Activated CD4-positive, alpha-beta T cell treated with anti-CD3 and anti-CD28 coated beads, Interleukin-2, amount 50 U/mL, for 24 hours (primary cell): ENCODE measurements at places on chromosomes 2 and 18.

- DNase-seq, result no peak
Measured at GRCh38 chr18:3615374-3615985, 165.5 kb downstream of the TGIF1 start.

DNA sequence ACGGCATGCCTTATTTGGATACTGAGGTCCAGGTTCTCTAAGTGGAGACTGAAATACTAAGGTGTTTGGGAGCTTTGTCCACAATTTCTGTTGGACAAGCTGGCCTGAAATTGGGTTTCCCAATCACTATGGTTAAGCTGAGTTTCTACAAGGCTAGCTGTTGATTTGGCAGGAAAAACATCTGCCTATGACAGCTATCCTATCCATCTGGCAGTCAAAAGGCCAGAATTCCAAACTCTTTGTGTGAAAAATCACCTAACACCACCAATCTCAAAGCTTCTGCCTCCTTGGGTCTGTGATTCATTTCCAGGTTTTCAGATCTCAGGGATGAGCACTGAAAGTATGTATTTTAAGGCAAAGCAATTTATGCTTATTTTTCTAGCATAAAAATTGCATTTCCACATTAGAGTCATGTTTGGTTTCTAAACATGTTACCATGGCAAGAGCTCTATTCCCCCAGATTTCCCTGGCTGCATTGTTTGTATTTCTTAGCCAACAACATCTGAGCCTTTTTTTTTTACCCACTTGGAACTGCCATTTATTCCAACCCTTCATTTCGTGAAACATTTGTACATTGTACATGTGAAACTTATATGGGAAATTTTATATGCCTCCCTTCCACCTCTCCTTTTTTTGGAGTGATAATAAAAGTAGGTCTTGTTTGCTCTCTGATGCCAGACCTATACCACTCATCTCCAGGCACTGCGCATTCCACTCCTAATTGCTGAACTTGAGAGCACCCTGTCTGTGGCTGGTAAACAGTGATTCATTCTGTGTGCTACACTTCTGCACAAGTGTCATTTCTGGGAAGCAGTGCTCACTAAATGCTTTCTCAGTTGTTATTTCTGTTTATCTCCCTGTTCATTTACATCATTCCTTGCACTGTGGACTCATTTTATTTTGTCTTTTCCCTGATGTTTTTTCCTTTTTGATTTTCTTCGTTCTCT, 15.9 kb upstream of the CCDC85A start:
- no peak for DNase-seq

GRCh38 chr2:72033636-72034035, 114.0 kb downstream of the CYP26B1 start:
- DNase-seq, result no peak

DNA sequence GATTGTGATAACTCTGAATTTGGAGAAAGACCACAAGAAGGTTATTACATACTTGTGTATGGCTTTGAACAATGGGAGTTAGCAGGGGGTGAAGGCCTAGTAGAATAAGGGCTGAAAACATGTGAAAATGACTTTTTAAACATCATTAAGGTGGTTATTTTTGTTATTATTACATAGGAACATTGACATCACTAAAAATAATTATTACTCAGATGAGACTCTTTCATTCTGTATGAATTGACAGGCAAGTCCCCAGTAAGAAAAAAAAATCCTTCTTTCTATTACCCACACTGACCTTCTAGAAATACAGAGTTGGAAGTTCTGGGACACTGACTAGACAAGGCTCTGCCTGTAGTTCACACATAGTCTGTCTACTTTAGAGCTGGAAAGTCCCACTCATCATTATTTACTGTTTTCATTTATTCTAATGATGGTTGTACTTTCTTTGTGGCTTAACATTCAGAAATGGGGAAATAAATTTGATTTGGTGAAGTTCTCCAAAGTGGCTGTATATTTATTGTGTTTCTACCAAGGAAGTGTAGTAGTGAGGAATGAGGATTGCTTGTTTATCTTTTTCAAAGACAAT, 219.6 kb upstream of the EPAS1 start:
- no peak for DNase-seq

- DNase-seq, result no peak
Measured at GRCh38 chr2:173264603-173265366, 89.9 kb upstream of the CDCA7 start.

DNA sequence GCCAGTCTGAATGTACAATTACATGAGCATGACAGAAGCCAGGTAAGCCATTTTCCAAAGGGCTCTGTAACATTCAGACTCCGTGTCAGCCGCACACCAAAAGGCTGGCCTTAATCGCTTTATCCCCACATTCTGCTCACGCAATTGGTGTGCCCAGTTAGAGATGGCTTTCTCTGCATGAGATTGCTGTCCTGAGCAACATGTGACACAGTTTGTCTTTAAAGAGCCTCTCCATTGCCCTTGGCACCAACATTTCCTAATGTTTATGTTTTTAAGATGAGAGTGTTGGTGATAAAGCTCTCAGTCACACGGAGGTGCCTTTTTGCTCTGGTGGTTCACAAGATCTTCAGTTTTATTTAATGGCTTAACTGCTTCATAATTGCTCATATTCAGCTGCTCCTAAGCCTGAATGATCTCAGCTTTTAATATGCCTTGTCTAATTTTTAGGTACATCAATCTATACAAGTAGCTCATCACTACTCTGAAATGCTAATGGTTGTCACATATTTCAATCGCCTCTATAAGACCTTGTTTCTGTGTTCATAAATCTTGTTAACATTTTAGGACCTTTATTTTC, 164.8 kb upstream of the ACVR2A start:
- DNase-seq, result no peak

DNA sequence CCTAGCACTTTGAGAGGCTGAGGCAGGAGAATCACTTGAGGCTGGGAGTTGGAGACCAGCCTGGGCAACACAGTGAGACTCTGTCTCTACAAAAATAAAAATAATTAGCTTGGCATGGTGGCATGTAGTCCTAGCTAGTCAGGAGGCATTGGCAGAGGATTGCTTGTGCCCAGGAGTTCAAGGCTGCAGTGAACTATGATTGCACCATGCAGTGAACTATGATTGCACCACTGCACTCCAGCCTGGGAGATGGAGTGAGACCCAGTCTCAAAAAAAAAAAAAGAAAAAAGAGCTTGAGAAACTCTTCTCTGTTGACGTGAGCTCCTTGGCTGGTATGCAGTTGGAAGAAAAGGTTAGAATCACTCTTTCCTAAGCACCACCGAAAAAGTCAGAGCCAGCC, 125.1 kb upstream of the TNP1 start:
- DNase-seq, result no peak

- no peak for DNase-seq
Measured at GRCh38 chr2:196170213-196170605, 1.2 kb downstream of the STK17B start.

GRCh38 chr2:109124982-109125592, 3.9 kb upstream of the SH3RF3 start:
- no peak for DNase-seq

DNA sequence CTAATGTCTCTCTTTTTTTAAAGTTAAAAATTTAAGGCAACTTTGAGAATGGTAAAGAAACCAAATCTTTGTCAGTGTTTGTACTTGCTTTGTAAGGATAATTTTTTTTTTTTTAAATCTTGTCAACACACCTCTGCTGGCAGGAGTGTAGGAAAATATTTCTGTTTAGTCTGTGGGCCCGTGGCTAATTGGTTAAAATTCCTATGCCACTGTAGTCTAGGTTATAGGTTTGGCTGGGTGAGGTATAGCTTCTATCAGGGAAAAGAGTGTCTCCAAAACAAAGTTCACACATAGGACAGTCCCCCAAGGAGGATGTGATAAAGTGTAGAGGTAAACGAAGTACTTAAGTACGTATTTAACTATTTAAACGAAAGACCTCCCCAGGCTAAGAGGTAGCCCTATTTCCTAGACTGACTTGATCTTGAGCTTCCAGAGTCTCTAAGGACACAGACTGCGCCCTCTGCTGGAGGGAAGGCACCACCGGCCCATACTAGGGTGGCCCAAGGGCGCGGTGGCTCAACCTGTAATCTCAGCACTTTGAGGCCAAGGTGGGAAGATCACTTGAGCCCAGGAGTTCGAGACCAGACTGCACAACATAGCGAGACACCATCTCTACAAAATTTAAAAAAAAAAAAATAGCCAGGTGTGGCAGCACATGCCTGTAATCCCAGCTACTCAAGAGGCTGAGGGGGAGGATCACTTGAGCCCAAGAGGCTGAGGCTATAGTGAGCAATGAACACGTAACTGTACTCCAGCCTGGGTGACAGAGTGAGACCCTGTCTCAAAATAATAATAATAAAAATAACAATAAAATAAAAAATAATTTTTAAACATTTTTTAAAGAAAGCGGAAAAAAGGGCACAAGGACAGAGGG, 8.9 kb downstream of the TEX44 start:
- peak; percentile 56 for DNase-seq

- DNase-seq, result no peak
Measured at GRCh38 chr2:136356125-136357006, 238.4 kb upstream of the CXCR4 start.

- DNase-seq, result no peak
Measured at GRCh38 chr2:206031162-206031784, 54.7 kb downstream of the INO80D start.

DNA sequence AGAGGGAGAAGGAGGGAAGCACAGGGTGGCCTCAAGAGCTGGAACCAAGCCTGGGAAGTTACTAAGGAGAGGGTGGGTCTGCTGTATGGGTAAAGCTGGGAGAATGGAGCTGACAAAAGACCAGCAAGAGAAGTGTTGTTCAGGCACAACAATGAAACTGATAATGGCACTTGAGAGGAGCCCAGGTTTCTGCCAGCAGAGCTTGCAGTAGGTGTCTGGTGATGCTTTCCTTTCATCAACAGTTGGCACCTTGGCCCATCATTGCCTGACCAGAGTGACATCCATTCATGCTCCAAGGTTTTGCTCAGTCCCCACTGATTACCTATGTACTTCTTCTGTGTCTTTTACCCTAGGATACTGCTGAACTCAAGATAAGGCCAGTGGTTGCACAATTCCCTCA, 92.9 kb upstream of the CXCR4 start:
- no peak for DNase-seq

- DNase-seq, result no peak
Measured at GRCh38 chr2:100395532-100396350, 21.7 kb downstream of the CHST10 start.

DNA sequence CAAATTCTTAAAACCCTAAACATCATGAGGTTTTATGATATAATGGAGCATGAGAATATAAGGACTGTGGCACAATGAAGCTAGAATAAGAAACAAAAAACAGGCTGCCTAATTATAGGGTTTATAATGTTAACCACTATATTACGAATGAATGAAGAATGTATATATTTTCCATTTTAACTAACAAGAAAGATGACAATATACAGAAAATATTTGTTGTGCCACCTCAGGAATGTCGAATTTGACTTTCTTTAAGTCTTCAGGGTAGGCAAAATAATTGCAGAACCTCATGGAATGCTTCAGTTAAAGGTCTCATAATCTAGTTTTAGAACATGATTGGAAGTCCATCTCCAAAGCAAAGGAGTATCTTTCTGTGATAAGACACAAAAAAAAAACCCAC, 282.9 kb upstream of the SLC8A1 start:
- DNase-seq, result no peak

GRCh38 chr2:237977380-237977779, 10.6 kb downstream of the UBE2F start:
- no peak for DNase-seq

DNA sequence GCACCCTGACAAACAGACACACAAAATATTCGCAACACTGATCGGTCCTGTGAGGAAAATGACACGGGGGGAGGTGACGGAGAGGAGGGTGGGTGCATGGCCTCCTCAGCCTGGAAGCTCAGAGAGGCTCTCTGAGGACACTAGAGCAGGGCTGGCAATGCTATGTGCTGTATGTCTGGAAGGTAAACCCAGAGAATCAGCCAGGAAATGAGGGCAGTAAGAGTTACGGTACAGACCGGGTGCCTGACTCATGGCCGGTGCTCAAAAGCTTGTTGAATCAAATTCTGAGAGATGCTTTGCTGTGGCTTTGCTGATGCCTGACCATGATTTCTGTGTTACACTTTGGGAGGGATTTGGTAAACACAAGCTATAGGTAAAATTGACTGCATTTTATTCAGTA, 81.9 kb downstream of the CCDC93 start:
- DNase-seq, result no peak

- DNase-seq, result no peak
Measured at GRCh38 chr2:191202881-191203397, 42.3 kb upstream of the MYO1B start.

DNA sequence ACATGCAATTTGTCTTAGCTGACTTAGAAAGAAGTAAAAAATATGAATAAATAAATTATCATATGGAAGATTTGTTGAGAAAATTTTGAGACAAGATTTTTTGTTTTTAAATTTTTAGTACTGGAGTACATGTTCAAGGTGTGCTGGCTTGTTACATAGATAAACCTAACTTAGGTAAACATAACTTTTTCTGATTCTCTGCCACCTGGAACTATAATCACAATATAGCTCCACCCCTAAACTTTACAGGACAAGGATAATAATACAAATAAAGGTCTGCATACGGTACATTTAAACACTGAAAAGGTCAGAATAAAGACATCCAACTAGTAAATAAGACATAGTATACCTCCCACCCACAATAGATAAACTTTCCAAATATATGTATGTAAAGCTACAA, 330.5 kb downstream of the LRRTM4 start:
- DNase-seq, result no peak

GRCh38 chr2:72623481-72623880, 202.4 kb downstream of the EXOC6B start:
- DNase-seq, result no peak

DNA sequence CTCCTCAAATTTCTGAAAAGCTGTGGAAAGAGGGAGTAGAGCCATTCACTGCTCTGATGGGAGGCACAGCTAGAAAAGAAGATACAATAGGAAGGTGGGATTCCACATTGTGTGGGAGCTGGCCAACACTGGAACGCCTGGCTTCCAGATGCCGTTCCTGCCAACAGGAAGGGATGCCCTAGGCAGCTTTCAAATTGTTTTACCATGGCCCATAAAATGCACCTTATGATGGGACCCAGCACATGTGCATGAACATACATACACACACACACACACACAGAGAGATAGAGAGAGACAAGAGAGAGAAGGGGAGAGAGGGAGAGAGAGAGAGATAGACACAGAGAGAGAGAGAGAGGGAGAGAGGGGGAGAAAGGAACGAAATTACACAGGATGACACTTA, 86.1 kb upstream of the BZW1 start:
- DNase-seq, result no peak

DNA sequence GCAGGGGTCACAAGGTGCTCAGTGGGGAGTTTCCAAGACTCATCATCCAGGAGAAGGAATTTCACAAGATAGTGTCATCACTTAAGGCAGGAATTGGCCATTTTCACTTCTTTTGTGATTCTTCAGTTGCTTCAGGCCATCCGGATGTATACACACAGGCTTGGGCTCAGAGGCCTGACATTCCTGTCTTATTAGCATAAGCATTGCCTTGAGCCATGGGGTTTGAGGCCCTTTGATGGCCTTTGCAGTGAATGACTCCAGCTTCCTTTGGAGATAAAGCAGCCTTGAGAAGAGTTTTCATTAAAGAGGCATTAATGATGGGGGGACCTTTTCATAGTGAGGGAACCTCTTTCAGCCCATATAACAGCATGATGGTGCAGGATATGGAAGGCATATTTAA, 366.0 kb upstream of the CNTNAP5 start:
- DNase-seq, result no peak

GRCh38 chr2:98805412-98806171, 74.7 kb upstream of the MGAT4A start:
- no peak for DNase-seq
